Stimulated activated CD4-positive, alpha-beta T cell treated with anti-CD3 and anti-CD28 coated beads, TNF-alpha, amount 100 ng/mL, for 1 hour (primary cell): ENCODE measurements at places on chromosomes 3 and 15.

GRCh38 chr15:47987461-47987860 lies 133.3 kb upstream of the SLC24A5 start:
- no peak for DNase-seq

DNA sequence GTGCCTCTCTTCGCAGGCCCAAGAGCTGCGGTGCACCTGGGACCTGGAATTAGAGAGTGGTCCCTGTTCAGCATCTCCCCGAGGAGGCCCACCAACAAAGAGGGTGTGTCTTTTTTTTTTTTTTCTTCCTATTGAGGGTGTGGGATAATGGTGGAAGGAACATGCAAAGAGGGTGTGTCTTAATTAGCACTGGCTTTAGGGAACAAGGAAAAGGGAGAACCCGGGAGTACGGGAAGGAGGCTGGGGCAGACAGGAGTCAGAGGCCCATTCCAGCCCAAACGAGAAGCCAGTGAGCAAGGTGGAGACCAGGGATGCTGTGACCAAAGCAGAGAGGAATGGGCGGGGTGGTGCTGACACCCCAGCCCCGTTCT lies 429 bp upstream of the LOXL1 start:
- no peak for DNase-seq

GRCh38 chr15:63073497-63074172 lies 31.1 kb downstream of the TPM1 start:
- DNase-seq: no peak

- DNase-seq: no peak
Measured at GRCh38 chr3:62965311-62965710, 90.1 kb upstream of the CADPS start.

DNA sequence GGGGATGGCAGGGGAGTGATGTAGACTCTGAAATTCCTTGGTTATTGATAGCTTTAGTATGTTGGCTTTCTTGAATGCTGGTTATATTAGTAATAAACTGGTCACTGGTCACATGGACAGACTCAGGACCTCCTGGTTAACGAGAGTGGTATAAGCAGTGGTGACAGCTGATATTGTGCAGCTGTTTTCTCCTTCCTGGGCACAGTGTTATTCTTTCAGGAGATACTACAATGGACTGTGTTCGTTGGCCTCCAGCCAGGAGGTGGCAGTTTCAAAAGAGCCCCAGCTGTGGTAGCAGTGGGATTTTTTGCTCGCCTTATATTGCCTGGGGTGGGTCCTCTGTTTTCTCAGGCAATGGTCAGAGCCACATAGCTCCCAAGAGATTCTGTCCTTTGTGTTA lies 181.6 kb upstream of the RBMS3 start:
- no peak for DNase-seq

DNA sequence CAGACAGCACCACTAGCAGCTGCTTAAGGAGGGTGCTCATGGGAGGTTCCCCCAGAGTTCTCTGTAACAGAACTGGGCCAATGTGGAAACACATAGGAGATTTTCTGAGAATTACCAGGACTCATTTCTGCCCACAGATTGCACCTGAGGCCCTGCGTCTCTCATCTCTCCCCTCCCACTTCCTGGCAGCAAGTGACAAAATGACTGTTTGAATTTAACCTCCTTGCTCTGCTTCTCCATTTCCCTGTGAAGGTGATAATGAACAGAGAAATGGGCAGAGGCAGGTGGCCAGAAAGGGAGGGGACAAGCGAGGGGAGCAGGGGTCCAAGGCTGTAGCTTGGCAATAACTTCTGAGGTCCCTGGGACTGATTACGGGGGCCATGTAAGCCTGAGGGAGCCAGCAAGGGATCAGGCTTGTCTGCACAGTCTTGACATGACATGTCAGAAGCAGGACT lies 8.0 kb downstream of the EPHB1 start:
- DNase-seq: no peak

GRCh38 chr3:53137221-53137620 lies 7.0 kb upstream of the RFT1 start:
- no peak for DNase-seq

DNA sequence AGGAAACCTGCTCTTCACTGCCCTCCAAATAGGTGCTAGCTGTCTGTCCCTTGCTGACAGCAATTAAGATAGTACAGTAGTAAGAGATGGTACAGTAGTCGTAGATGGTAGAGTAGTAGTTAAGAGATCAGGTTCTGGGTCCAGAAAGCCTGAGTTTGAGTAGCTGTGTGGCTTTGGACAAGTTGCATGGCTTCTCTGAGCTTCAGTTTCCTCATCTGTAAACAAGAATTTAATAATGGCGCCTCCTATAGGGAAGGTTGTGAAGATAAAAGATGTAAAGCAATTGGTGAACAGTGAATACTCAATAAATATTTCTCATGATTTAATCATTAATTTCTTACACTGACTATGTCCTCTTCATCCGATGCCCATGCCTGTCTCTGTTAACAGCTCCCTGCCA lies 86.9 kb upstream of the BCL6 start:
- no peak for DNase-seq

DNA sequence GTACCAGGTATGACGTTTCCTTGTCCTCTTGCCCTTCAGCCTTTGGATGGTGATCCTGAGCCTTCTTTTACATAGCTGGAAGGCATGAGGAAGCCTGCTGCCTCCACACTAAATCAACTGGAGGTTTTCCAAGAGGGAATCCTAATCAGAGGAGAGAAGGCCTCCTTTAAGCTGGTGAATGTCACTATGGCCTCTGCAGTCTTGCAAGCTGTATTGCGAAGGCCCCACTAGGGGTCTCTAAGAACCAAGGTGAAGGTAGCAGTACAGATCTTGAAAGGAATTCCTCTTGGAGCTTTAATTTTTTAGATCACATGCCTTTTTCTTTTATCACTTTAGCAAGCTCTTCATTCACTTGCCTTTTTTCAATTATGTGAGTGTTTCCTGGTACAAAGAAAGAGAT lies 119.2 kb downstream of the GHSR start:
- DNase-seq: no peak

DNA sequence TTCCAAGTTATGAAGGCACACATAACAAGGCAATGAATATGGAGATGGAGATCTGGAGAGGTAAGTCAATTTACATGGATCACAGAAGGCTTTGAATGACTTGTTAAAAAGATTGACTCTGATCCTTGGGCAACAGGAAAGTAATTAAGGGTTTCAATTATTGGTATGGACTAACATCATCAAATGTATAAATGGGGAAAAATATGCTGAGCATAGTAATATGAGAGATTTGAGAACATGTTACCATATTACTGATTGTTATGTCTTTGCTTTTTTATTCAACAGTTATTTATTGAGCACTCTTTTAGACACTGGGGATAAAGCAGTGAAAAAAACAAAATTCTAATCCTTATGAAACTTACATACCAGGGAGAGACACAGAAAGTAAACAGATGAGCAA lies 238.5 kb upstream of the ROBO1 start:
- DNase-seq: no peak
